NCI-H460 (cell line): ENCODE measurements at places on chromosomes 6 and 20. TPM values are rescaled to one million over a fixed set of nuclear protein-coding genes. Genes with fewer than 3 reads are reported as not detected.

GRCh38 chr6:101400326-101401135 is 7.0 kb downstream of the GRIK2 start:
- DNase-seq, result no peak

- DNase-seq, result peak; percentile 76
Measured at GRCh38 chr6:71393981-71394432, 105.4 kb downstream of the OGFRL1 start.

GRCh38 chr20:41275301-41275731 is 42.2 kb downstream of the ZHX3 start:
- no peak for DNase-seq

GRCh38 chr6:73857341-73857890 is 161.4 kb downstream of the CD109 start:
- no peak for DNase-seq

DNA sequence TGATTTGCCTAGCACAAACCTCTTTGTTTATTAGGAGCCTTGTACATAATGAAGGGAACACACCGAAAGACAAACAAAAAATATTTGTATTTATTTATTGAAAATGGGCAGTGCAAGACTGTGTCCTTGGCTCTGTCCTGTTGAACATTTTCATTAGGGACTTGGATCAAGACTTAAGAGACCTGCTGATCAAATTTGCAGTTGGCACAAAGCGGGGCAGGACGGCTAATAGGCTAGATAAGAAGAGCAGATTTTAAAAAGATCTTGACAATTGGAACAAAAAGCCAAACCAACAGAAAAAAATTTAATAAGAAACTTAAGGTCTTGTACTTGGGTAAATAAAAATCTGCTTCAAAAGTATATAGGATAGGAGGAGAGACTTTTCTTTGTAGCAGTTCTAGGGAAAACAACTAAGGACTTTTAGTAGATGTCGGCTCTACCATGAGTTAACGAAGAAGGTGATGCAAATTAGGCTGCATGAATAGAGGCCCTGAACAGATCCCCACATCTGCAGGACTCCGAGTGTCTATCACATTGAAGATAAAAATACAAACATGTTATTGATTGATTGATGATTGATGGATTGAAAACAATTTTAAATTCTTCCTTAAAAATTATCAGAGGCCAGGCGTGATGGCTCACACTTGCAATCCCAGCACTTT is 124.1 kb upstream of the SPACA1 start:
- no peak for DNase-seq

DNA sequence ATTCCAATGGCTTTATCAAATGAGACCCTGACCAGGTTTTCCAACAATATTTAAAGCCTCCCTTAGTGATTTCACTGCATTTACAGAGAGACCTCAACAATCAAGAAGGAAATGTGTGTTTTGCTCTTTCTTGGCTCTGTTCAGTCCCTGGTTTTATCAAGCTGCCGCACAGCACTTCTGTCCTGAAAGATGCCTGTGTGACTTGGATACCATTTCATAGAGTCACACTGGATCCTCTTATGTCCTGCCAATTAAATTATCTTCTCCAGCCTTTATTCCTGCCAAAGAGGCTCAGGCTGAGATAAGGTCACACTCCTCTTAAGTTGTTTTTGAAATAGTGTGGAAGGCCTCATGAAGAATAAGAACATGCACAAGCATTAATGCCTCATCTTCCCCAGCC is 197.0 kb upstream of the RNF217 start:
- DNase-seq, result no peak

DNA sequence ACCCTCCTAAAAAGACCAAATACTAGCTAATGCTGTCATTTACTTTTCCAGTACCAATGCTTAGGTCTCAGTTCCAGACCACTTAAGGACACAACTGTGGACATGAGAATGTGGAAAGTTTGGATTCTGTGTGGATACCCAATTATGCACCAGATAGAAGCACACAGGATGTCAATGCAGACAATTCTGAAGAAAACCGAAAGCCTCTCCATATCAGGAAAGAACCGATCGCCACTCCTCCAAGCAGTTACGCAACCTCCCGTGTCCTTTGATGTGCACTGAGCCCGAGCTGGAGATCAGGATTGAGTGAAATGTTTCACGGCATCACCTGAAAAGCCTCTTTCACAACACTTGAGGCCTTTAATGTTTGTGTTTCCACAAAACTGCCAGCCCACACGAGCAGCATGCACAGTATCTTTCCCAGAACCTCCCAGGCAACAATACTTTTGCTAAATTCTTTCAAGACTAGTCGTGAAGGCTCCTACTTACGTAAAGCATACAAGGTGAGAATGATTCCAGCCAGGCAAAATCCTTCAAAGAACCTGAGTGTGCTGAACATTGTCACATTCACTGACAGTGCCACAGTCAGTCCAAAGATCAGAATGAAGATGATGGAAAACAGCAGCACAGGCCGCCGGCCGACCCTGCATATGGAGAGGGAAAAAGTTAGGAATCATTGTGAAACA is 47.0 kb downstream of the SLC22A23 start:
- DNase-seq, result no peak

DNA sequence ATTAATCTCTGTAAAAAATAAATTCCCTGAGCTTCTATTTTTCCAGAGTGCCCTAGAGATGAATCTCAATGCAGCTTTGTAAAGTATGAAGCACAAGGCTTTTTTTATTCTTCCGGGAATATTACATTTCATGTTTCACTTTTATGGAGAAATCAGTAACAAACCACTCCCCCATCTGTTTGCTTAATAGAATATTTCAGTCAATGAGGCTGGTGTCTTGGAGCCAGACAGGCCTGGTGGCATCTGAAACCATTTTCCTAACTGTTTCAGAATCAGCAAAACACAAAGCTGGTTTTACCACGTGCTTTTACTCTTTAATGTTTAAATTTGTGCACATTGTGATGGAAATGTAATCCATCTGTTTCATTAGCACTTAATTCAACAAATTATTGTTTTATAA is 400.8 kb upstream of the HSF2 start:
- DNase-seq, result no peak

- no peak for DNase-seq
Measured at GRCh38 chr6:37731888-37732287, 34.2 kb upstream of the MDGA1 start.

DNA sequence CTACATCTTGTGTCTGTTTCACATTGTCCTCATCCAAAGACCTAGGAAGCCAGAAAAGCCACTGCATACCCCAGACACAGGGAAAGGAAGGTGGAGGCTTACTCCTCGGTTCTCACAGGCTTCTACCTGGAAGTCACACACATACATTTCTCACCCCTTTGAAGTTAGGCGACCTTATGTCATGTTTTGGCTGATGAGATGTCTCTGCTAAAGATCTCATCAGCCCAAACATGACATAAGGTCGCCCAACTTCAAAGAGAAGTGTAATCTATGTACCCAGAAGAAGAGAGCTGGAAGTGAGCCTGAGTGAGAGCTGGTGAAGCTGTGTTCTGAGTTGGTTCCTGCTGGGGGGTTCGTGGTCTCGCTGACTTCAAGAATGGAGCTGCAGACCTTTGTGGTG is 47.5 kb upstream of the SLC22A23 start:
- no peak for DNase-seq

DNA sequence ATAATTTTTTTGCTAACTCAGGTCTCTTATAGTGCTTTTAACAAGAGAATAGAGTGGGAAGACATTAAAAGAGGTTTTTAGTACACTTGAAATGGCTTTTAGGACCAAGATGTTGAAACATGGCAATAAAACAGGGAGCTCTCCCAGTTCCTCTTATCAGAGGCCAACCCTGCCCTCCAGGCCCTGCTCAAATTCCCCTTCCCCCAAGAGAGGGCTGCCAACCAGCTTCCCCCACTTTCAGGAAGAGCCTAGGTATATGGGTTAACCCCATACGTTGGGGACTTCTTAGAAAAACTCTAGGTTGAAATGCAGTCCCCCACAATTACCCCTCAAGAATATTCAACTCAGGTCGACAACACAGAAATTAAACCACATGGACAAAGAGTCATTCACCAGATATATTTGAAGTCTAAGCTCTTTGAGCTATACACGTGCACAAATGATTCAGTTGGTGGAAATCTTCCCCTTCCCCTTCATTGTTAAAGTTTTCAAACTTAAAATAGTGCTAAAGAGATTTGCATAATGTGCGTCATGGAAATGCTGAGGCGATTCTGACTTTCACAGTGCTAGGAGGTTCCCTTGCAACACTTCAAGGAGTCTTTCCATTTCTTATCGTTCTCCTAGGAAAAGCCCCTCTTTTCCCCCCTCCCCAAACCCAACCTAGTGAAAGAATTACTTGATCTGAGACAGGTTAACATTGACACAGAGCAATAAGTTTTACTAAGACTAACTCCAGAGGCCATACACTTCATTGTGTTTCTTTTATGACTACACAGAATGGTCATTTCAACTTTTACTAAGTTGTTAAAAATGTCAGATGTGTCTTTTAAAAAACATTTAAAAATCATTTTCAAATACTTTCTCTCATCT is 49.8 kb upstream of the ENPP5 start:
- no peak for DNase-seq

DNA sequence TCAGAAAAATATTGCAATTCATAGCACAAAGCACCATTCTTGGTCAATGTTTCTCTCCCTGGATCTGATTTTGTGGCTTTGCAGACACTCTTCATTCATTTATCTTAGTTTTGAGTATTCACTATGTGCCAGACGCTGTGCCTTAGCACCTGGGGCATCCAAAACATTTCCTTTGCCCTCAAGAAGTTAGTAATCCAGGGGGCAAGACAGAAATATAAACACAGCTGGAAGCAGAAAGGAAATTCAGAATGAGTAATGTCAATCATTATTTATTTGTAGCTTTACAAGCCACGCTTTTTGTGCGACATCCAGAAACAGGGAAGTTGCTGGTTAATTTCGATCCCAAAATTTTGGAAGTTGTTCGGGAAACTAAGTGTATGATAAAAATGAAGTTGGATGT is 71.4 kb downstream of the DNAH8 start:
- no peak for DNase-seq

GRCh38 chr20:21099751-21100577 is 6.2 kb downstream of the LINC00237 start:
- no peak for DNase-seq

DNA sequence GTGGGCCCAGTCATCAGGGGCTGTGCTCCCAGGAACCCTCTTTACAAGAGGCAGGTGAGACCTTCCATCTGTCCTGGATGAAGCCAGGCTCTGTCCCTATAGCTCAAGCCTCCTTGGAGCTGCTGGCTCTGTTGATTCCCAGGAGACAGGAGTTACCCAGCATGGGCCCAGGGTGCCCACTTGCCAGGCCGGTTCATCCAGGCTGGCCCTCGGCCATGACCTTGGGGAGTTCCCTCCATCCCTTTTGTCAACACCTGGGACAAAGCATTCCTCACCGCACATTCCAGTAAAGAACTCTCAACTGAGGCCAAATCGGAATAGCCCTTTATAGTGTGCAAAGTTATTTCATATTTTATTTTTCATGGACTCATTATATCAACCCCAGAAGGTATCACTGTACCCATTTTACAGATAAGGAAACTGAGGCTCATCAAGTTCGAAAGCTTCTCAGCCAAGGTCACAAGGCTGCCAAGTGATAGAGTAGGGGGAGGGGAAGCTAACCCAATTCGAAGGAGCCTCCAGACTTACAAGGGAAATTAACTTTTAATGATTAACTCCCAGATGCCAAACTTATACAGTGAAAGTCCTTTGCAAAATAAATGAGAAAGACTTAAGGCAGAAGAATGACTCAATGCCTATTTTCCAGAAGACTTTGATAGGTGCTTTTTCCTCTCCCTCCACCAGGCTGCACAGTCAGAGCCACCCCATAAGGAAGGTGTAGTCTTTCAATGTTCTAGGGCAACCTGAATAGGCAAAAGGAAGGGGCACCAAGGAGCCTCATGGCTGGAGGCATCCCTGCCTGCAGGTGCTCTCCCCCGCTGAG is 18.5 kb downstream of the SDC4 start:
- DNase-seq, result no peak

GRCh38 chr6:34589691-34590090 is 33.6 kb upstream of the SPDEF start:
- DNase-seq, result no peak

DNA sequence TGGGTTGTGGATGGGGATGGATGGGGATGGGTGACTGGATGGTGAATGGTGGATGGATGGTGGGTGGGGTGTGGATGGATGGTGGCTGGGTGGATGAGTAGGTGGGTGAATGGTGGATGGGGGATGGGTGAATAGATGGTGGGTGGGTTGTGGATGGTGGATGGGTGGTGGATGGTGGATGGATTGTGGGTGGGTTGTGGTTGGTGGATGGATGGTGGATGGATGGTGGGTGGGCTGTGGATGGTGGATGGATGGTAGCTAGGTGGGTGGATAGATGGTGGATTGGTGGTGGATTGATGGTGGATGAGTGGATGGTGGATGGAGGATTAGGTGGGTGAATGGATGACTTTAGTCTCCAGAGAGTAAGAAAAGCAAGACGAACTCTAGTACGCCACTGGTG is 57.6 kb downstream of the YTHDF1 start:
- DNase-seq, result no peak

GRCh38 chr6:130524552-130524951 is 158.7 kb downstream of the TMEM200A start:
- DNase-seq, result no peak

DNA sequence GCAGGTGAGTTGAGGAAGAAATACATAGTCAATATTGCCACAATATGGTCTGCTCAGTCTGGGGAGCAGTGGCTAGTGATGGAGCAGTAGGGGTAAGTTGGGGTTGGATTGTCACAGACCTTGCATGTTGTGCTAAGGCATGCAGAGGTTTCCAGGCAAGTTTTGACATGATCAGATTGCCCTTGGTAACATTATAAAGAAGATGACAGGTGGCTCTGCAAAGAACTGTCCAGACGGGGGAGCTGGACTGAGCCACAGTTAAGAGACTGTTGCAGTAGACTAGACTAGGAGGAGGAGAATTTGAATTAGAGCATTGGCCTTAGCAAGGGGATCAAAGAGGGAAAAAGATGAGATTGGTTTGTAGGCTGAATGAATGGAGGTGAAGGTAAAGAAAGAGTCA is 23.4 kb downstream of the ATRN start:
- DNase-seq, result no peak

- DNase-seq, result no peak
Measured at GRCh38 chr6:68194846-68195478, 440.1 kb upstream of the ADGRB3 start.

DNA sequence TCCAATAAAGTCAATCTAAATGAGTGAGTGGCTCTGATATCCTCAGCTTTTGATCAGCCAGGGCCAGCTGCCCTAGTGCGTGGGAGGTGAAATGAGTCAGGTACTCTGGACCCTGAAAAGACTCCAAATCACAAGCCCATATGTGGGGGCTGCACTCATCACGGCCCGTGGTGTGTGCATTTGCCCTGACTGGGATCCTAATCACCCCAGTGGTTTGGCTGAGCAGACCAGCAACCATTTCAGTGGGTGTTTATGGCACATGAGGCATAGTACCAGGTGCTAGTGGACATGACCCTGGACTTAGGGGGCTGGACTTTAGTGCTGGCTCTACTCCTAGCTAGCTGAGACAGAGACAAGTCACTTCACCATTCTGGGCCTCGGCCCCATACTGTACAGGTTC is 39.4 kb downstream of the SCML4 start:
- no peak for DNase-seq

GRCh38 chr20:44393608-44394451 is 38.3 kb downstream of the HNF4A start:
- DNase-seq, result no peak

SCRT2 gene
- total RNA-seq, result not detected in 2 replicates

NKX2-4 gene
- total RNA-seq, result not detected in 2 replicates

CDSN gene
- not detected in 2 replicates for total RNA-seq

GNL1 gene
- total RNA-seq, result 19.2 and 21.4 TPM in 2 replicates

E2F1 gene
- total RNA-seq, result 7.9 and 10.8 TPM in 2 replicates

KHDC1L gene
- not detected in 2 replicates for total RNA-seq

SALL4 gene
- 1.6 and 2.3 TPM in 2 replicates for total RNA-seq

OOEP gene
- not detected in 2 replicates for total RNA-seq

SPTLC3 gene
- total RNA-seq, result 15.7 and 16.1 TPM in 2 replicates

GHRH gene
- total RNA-seq, result not detected in 2 replicates

HTR1B gene
- 2.2 and 2.7 TPM in 2 replicates for total RNA-seq

MRAP2 gene
- 0.87 and 0.95 TPM in 2 replicates for total RNA-seq
